ENCODE measurements at places on chromosomes 6 and 20. TPM values are rescaled to one million over a fixed set of nuclear protein-coding genes. Genes with fewer than 3 reads are reported as not detected.

Gene NNAT
- polyA plus RNA-seq = 1.1 TPM

Gene LGSN
- polyA plus RNA-seq = not detected

Gene SLC16A10
- 8.1 TPM for polyA plus RNA-seq

Gene MDFI
- 27.9 TPM for polyA plus RNA-seq

Gene EPHA7
- polyA plus RNA-seq = 39.5 TPM

Gene RAB44
- not detected for polyA plus RNA-seq

Gene SPTLC3
- polyA plus RNA-seq = 3.2 TPM

Gene TULP1
- 0.92 TPM for polyA plus RNA-seq

All from cardiac muscle cell (in vitro differentiated cells and primary cell).